ENCODE measurements at places on chromosomes 4 and X.
A peak's percentile ranks its signal among the peaks of the same experiment; 100 is the strongest.

- DNase-seq = no peak
Measured at GRCh38 chrX:112083624-112084326, 1.2 kb upstream of the TRPC5 start.

DNA sequence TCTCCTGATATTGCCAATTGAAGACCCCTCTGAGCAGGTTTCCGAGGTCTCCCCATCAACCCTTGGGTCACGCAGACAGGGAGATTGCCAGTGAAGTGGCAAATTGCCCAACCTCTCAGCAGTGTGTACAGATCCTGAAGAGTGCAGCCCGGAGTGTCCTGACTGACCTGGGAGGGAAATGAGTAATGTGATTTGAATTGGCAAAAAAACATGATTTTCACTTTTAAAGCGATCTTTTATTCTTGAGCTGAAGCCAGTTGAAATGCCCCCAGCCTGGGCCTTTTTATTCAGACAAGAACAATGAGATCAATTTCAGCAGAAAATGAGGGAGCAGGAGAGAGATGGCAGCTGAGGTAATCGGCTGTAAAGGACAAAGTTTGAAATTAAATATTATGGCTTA is 401.8 kb downstream of the RAPGEF2 start:
- DNase-seq = peak; percentile 48

DNA sequence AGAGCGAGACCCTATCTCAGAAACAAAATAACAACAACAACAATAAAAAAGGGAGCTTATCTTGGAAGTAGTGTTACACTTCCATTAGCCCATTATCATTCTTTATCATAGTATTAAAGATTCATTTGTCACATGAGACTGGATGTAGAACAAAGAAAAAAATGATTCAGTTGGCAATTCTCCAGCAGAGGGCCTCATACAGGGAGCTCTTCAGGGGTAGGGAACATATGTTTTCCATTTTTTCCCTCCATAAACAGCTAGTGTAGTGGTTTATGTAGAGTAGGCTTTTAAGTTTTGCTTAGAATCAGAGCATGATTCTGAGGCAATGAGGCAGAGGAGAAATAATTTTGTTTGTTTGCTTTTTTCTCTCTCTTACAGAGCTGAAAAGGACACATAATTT is 5.8 kb downstream of the CPE start:
- peak; percentile 87 for DNase-seq

- DNase-seq = no peak
Measured at GRCh38 chr4:1981251-1982058, 27.3 kb downstream of the NELFA start.

GRCh38 chrX:140766024-140766611 is 56.6 kb downstream of the LINC00632 start:
- DNase-seq = peak; percentile 69

- no peak for DNase-seq
Measured at GRCh38 chrX:1323315-1323714, 13.3 kb upstream of the IL3RA start.

- no peak for DNase-seq
Measured at GRCh38 chrX:153869473-153870287, 16.3 kb downstream of the L1CAM start.

GRCh38 chrX:14409341-14409740 is 120.0 kb upstream of the GLRA2 start:
- DNase-seq = peak; percentile 46

- DNase-seq = no peak
Measured at GRCh38 chrX:20656721-20657120, 390.0 kb upstream of the RPS6KA3 start.

- DNase-seq = no peak
Measured at GRCh38 chr4:7675612-7676320, 241.0 kb upstream of the PSAPL1 start.

DNA sequence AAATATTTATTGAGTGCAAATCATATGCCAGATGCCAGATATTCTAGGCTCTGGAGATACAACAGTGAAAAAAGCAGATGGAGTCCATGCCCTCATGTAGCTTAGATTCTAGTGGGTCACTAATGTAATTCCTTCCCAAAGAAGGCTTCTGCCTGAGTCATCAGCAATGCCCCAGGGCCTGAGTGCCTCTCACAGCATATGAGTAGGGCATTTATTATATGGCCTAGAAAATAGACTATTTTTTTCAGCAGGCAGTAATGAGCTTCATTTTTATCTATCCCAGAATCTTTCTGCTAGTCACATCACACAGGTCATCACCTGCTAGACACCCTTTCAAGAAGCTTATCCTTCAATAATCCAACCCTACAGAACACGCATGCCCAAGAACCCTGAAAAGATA is 22.3 kb downstream of the TMEM31 start:
- DNase-seq = peak; percentile 3

DNA sequence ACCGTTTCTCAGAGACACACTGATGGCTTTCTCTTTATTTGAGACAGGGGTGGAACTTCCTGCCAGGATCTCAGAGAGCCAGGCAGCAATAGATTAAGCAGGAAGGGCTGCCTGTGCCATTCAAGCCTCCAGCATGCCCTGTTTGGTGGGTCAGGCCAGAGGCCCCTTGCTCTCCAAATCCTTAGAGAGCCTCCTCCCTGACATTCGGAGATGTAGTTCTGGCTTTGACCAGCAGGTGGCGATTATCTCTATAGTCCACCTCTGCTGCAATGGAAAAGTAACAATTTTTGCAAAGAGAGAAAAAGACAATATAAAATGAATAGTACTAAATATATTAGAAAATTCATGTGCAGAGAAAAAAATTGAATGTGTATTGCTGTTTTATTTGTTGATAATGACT is 93.9 kb downstream of the NXF2B start:
- DNase-seq = peak; percentile 11

DNA sequence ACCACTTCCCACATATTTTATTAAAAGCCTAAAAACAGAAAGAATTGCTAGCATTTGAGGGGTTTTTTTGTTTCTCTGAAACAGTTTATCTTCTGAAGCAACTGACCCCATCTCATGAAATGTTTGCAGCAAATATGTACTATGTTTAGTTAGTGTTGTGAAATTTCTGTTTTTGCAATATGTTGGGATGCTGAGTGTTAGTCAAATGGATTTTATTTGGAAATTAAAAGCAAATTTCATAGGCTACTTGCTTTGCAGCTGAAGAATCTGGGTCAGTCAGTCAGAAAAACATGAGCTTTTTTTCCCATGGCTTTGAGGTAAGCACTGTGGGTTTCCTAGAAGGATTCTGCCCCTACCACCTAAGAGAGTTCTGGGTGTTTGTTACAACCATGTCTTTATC is 184.9 kb upstream of the DKK2 start:
- no peak for DNase-seq

GRCh38 chr4:150584111-150584915 is 2.4 kb downstream of the MAB21L2 start:
- no peak for DNase-seq

GRCh38 chr4:184674011-184674410 is 24.5 kb downstream of the PRIMPOL start:
- DNase-seq = no peak

GRCh38 chrX:84363051-84363450 is 139.2 kb downstream of the HDX start:
- DNase-seq = no peak

DNA sequence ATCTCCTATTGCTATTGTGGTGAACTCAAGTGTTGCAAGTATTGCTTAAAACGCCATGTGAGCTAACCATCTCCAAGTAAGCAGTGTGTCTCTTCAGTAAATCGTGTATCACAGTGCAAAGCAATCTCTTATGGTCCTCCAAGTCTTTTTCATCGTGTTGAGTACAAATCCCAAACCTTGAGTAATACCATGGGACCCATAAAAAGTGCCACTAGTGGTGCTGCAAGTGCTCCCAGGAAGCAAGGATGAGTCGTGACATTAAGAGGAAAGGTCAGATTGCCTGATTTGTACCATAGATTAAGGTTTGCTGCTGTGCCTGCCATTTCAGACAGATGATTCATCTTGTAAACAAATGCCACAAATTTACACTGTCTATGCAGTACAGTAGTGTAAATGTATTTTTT is 66.9 kb upstream of the BMPR1B start:
- peak; percentile 55 for DNase-seq

GRCh38 chrX:55709735-55710134 is 7.8 kb upstream of the RRAGB start:
- peak; percentile 0 for DNase-seq

DNA sequence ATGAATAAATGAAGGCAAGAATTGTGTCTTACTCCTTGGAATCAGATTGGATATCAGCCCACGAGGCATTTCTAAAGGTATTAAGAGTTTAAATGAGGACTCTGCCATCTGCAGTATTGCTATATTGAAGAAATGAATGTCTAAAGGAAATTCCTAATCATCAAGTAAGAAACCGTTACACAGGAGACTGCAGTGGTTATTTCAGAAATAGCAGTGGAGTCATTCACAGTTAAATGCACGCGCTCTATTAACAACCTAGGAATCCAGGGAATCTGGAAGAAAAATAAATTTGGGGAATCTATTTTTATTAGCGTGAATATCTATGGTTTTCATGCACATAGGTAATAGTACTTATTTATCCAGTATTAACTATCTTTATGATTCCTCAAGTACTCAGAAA is 334.2 kb downstream of the TENM3 start:
- peak; percentile 19 for DNase-seq

DNA sequence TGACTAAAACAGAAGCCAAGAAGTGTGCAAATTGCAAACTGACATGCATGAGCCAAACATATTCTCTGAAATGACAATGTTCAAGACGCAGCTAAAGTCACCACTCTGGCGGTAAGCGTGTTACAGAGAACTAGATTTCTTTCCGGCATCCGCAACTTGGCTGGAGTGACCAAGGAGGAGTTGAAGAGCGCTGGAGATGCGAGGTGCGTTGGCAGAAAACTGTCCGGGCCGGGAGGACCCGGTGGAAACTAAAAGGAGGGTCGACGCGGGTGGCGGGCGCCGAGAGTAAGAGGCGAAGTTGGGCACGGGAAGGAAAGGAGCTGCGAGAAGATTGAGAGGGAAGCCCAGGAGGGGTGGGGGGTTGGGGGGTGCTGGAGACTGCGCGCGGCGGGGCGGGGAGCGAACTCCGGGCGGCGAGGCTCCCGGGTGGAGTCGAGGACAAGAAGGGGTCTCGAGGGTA is 807 bp downstream of the SEL1L3 start:
- peak; percentile 36 for DNase-seq

DNA sequence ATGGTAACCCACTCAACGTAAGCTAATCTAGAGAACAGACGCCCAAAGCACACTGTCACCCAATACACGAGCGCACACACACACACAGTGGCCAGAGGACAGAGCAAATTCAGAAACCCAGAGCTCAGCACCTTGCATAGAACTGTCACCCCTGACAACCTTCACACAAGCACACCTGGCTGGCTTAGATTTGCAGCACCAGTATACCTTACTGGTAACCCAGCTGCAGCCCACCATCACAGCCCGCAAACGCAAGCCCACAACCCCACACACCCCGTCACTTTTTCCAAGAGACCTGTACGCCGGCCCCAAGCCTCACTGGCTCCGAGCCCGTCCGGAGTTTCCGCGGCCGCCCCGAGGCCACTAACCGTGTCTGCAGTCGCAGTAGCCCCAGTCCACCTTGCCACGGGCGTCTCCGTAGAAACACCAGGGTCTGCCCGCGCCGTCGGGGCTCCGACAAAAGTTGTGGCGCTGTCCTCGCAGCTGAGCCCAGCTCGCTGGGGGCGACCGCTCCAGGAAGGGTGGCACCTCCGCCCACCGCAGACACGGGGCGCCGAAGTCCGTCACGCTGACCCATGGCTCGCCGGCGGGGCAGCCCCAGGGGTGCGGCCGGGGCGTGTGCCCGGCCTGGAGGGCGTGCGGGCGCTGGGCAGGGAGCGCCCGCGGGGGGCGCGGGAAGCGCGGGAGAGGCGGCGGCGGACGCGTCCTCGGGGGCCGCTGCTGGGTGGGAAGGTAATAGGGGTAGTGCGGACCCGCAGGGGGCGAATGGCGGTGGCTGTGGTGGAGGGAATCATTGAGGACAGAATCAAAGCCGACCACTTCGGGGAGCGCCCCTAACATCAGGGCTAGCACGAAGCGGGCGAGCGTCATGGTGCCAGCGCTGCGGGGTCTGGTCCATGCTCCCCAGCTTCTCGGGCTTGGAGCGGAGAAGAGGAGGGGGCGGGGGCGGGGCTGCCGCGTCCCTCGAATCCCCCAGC is 664 bp downstream of the PRSS12 start:
- peak; percentile 25 for DNase-seq

DNA sequence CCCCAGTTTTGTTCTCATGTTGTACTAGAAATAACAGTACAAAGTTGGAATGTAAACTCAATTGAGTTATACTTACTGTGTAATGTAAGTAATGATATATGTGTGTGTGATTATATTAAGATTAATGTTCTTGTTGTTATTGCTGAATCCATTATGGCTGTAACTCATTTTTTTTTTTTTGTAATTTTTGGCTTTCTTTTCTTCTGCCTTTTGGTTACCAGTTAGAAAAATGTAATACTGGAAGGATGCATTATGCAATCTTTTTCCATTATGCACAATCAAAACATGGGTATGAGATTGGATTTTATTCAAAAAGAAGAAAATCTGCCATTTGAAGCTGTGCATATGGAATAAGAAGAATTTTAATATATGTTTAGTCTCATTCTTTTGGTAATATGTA is 34.0 kb downstream of the BANK1 start:
- peak; percentile 53 for DNase-seq

DNA sequence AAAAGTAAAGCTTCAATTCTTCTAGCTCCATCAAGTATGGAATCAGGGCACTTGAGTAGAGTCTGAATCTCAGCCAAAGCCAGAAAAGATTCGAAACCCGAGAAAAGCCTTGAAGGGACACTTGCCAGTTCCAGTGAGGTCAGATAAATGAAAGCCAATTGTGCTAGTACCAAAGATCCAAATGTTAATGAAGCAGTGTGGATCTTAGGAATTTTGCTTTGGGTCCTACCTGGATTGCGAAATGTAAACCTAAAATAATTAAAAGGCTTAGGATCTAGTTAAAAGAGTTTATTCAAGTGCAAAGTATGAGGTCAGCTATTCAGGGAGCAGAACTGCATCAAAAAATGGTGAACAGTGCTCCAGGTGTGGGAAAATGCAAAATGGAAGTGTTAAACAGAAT is 552.6 kb downstream of the NAP1L3 start:
- no peak for DNase-seq

DNA sequence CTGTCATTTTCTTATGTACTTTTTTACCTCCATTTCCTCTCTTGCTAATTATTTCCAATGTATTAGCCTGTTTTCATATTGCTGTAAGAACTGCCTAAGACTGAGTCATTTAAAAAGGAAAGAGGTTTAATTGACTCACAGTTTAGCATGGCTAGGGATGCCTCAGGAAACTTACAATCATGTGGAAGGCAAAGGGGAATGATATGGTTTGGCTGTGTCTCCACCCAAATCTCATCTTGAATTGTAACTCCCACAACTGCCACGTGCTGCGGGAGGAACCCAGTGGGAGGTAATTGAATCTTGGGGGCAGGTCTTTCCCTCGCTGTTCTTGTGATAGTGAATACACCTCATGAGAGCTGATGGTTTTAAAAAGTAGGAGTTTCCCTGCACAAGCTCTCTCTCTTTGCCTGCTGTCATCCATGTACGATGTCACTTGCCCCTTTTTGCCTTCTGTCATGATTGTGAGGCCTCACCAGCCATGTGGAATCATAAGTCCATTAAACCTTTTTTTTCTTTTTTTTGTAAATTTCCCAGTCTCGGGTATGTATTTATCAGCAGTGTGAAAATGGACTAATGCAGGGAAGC is 870.0 kb upstream of the INTU start:
- DNase-seq = no peak

All from fibroblast of upper back skin (primary cell).